ENCODE measurements at places on chromosomes 7 and 10.

- no peak for DNase-seq
Measured at GRCh38 chr10:72733989-72734388, 42.0 kb downstream of the MCU start.

DNA sequence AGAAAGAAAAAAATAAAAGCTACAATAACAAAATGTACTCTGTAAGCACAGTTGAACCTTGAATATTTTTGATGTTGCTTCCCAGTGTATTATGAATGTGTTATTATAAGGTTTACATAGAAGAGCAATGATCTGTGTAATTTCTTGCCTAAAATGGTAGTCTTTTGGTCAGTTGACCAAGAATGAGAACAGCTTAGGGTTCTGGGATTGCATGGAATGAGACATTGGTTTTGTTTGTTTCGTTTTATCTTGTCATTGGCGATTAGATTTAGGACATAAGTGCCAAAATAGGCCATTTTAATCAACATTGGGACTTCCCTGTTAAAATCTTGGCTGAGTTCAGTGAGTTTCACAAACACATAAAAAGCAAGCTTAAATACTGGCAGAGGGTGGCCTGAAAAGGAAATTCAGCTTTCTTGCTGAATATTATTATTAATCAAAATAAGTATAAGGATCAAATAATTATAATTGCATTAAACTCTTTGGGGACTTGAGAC, 49.1 kb upstream of the GLCCI1 start:
- no peak for DNase-seq

- no peak for DNase-seq
Measured at GRCh38 chr7:106643216-106644000, 17.6 kb downstream of the CCDC71L start.

GRCh38 chr10:71571460-71572175, 148.0 kb downstream of the C10orf105 start:
- no peak for DNase-seq

DNA sequence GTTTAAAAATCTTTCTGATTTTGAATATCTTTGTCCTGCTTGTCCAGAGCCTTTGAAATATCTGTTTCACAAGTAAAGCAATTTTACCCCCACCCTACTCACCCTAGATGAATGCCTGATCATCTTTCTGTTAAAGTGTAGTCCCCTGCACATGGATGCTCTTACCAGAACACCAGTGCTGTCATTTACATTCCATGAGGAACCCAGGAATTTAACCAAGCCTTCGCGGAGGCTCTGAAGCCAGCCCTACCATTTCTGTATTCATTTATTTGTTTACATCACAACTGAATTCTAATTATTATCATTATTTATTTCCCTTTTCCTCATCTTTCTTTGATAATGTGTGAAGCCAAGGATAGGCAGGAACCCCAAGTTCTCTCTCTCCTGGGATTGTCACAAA, 167.8 kb upstream of the MYO3A start:
- DNase-seq: no peak

- no peak for DNase-seq
Measured at GRCh38 chr7:55022002-55022985, 3.5 kb downstream of the EGFR start.

DNA sequence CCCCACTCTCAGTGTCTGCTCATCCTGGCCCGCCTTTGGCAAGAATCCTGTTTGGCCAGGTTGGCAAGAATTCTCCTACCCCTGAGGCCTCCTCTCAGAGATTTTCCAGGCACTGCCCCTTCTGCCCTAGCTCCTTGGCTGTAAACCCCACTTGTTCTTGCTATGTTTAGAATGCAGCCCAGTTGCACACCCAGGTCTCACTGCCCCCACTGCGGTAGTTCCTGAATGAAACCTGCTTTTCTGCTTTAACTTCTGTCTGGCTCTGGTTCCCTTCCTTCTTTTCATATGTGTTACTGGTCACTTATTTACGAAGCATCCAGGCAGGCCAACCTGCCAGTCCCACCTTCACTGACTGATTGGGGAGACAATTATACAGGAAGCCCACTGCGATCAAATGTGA, 576.9 kb downstream of the GLRX3 start:
- DNase-seq: no peak

DNA sequence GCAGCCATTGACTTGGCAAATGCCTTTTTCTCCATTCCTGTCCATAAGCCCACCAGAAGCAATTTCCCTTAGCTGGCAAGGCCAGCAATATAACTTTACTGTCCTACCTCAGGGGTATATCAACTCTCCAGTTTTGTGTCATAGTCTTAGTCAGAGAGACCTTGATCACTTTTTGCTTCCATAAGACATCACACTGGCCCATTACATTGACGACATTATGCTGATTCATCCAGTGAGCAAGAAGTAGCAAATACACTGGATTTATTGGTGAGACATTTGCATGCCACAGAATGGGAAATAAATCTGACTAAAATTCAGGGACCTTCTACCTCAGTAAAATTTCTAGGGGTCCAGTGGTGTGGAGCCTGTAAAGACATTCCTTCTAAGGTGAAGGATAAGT, 649.7 kb upstream of the ANKRD30A start:
- DNase-seq: no peak

- DNase-seq: no peak
Measured at GRCh38 chr7:127976738-127977120, 54.5 kb downstream of the LRRC4 start.

DNA sequence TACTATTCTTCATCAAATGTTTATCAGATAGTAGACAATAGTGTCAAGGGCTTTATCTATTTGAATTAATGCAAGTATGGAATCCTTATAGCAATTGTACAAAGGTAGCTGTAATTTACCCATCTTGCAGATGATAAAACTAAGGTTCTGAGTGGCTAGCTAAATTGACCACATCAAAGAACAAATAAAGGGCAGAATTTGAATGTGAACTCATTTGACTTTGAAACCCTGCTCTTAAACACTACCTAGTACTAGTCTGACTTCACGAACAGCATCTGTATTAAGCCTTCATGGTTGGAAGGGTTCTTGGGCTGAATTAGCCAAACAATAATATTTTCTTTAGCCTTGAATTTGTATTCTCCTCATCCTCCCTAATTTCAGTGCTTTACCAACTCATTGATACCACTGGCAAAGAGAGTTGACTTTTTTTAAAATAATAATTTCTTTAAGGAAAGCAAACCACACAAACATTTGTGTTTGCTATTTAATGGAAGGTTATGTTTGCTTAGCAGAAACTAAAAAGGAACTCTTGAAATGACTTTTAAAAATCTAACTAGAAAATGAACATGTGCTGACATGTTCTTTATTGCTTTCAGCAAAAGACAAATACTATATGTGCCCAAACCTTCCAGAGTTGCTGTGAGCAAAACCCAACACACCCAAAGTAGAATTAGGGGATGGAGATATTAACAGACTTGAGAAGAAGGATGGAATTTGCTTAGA, 322.6 kb downstream of the RNLS start:
- no peak for DNase-seq

DNA sequence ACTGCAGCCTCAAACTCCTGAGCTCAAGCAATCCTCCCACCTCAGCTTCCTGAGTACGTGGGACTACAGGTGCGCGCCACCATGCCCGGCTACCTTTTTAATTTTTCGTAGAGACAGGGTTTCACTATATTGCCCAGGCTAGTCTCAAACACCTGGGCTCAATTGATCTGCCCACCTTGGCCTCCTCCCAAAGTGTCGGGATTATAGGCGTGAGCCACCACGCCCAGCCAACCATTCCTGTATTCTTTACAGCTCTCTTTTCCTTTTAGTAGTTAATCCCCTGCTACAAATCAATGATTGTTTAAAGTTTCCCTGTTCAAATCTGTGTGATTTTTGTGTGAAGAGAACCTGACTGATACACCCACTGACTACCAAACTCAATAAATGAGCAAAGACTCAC, 75.4 kb upstream of the SVIL start:
- DNase-seq: no peak

- DNase-seq: peak; percentile 86
Measured at GRCh38 chr10:112461029-112461887, 14.2 kb downstream of the VTI1A start.

GRCh38 chr10:16689227-16689626, 128.0 kb downstream of the RSU1 start:
- no peak for DNase-seq

DNA sequence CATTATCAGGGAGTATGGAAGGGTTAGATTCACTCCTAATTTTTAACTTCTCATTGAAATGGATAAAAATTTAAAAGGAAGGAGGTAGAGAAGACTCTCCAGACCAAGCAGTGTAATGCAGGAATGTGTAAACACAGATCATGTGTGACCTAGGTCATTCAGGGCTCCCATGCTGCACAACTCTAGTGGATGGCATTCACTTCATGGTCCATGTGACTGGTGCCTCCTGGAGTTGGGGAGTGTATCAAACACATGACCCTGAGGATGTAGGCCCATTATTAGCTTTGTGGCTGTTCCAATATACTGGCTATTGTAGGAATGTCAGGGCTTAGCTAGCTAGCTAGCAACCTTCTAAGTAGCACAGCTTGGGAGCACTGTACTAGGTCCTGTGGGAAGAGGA, 109.9 kb downstream of the SLC25A13 start:
- DNase-seq: no peak

DNA sequence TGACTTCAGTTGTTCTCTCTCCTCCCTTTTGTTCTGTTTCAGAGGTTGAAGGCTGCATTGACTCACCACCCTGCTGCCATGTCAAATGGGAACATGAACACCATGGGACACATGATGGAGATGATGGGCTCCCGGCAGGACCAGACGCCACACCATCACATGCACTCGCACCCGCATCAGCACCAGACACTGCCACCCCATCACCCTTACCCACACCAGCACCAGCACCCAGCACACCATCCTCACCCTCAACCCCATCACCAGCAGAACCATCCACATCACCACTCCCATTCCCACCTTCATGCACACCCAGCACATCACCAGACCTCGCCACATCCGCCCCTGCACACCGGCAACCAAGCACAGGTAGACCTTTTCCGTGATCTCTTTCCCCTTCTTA, 154.0 kb downstream of the TRIL start:
- no peak for DNase-seq

DNA sequence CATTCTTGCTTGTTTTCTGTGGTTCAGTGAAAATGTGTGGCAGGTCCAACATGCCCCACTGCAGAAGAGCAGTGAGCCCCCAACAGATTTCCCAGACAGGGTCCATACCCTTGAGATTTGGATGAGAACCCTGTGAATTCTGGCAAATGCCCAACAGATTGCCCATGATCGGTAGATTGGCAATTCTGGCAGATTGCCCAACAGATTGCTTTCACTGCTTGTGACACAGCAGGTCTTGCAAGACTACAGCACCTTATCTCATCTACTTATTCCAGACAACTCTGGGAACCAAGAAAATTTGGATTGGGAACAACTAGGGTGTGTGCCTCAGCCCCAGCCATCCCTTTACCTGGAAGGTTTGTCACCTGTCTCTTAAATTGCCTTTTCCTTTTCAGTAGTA, 143.7 kb upstream of the COL1A2 start:
- no peak for DNase-seq

DNA sequence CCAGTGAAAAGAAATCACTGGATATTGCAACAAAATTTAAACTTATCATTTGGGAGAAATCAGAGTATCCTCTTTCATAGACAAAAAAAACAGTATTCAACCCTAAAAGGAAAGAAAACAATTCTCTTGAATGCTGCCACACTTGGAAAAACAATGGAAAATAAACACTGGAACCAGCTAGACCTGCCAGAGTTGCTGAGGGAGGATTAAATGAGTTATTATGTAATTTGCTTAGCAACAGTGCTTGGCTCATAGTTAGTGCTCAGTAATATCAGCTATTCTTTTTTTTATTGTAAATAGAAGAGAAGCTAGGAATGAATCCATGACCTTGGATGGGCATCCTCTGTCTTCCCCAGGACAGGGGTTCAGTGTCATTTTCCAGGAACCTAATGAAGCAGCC, 11.0 kb upstream of the ZNF273 start:
- DNase-seq: no peak

DNA sequence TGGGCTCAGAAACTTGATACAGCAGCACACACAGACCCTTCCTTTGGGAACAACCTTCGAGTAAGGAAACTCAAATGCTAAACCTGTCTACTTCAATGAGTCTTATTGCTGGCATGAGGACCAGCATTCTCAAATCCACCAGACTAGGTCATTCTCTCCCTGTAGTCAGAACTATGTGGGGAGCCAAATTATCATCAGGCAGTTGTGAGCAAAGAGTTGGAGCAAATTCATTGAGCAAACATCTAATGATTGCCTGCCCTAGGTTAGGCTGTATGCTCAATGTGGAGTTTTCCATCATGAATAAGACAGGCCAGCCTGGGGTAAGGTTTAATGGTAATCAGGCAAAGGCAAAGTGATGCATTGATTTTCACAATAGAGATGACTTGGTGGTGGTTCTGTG, 3.6 kb downstream of the EPDR1 start:
- no peak for DNase-seq

- DNase-seq: no peak
Measured at GRCh38 chr7:141115965-141116364, 42.1 kb downstream of the TMEM178B start.

DNA sequence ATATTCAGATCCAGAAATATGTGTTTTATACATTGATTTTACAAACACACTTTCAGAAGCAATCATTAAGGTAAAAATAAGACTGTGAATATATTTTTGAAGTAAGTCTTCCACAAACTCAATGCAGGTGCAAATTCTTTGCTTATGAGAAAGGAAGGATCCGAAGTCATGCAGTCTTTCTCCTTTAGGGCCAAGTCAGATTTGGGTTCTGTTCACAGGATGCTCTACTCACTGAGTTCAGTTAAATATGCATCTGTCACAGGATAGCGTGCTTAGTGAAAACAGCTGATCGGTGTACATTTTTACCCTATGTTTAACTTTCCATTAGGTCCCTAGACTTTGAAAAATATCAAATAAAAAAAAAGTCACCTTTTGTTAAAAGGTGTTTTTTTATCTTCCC, 608.5 kb downstream of the PHTF2 start:
- no peak for DNase-seq

- no peak for DNase-seq
Measured at GRCh38 chr10:29056729-29057128, 232.1 kb upstream of the LYZL1 start.

DNA sequence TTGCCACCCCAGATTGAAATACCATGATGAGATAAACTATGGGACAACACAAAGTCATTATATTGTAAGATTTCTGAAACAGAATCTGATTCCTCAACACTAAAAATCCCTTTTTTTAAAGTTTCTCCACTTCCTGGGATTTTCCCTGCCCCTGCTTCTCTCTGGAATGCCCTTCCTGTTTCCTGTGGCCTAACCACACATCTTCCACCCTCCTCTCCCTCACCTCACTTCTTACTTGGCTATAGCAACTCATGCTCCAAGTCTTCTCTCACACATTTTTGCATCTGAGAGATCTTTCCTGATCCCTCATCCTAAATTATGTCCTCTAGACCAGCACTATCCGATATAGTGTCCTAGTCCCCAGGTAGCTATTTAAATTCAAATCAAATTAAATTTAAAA, 4.1 kb upstream of the RELN start:
- DNase-seq: no peak

DNA sequence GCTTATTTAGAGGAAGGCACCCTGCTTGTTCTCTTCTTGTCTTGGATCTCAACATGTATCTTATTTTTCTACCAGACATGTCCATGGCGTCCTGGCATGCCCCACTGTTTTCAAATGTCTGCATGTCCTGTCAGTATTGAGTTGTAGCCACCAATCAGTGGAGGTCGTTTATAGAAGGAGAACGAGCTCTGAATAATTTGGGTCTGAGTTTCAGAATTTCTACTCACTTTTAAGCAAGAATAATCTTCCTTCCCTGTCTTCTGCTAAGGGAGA, 2.9 kb upstream of the HOXA13 start:
- DNase-seq: no peak

- no peak for DNase-seq
Measured at GRCh38 chr10:100175875-100176274, 10.0 kb downstream of the ERLIN1 start.

Data from fibroblast of skin of abdomen (primary cell).